ENCODE measurements at places on chromosomes 3 and 15.

GRCh38 chr3:148128136-148128535 lies 569.6 kb upstream of the AGTR1 start:
- DNase-seq = no peak

GRCh38 chr3:192514754-192515663 lies 212.3 kb downstream of the FGF12 start:
- no peak for DNase-seq

DNA sequence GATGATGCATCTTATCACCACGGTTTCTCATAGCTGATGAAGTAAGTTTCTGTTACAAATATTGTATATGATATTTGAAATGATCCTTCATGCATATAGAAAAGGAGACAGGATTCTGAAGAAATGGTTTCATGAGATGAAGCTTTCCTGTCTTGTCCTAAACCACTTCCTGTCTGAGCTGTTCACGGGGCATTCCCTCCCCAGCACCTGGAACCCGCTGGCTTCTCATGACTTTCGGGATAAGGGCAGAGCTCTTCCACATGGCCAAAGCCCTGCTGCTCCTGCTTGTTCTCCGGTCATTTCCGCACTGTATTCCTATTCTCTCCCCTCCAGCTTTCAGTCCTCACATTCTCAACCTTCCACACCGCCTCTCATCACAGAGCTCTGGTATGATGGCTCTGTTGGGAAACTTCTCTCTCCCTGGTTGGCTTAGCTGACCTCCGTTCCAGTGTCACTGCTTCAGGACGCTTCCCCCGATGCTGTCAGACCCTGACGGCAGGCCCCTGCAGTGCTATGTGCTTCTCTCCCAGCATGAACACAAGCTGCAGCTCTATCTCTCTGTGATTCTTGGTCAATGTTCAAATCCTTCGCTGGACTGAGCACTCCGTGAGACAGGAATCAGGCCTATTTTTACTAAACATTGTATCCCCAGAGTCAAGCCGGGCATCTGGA lies 86.9 kb upstream of the HERC1 start:
- no peak for DNase-seq

DNA sequence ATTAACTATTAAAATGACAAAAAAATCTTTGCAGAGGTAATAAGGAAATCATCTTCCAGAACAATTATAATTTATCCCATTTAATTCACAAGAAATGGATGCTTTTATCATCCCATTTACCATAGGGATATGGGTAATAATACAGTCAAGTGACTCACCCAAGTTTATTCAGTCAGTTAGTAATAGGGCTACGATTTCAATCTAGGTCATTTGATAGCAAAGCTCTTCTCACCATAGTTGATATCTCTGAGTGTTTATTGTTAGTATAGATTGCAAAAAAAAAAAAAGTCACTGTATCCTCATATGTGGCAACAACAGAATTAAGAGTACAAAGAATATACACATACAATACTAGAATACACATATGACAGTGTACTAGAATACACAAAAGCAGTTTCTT lies 797.1 kb downstream of the ROBO1 start:
- DNase-seq = no peak

GRCh38 chr15:73052653-73053397 lies 562 bp downstream of the NEO1 start:
- no peak for DNase-seq

GRCh38 chr3:184258926-184259325 lies 2.4 kb downstream of the CAMK2N2 start:
- DNase-seq = no peak

DNA sequence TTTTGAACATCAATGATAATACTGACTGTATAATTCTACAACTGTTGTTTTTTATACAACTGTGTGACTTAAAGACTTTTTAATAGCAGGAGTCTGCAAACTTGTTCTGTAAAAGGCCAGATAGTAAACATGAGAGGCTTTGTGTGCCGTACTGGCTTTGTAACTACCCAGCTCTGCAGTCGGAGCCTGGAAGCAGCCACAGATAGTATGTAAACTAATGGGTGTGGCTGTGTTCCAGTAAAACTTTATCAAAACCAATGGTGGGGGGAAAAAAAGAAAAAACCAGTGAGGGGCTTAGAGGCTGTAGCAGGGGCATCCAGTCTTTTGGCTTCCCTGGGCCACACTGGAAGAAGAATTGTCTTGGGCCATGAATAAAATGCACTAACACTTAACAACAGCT lies 11.9 kb downstream of the ASB7 start:
- DNase-seq = no peak

DNA sequence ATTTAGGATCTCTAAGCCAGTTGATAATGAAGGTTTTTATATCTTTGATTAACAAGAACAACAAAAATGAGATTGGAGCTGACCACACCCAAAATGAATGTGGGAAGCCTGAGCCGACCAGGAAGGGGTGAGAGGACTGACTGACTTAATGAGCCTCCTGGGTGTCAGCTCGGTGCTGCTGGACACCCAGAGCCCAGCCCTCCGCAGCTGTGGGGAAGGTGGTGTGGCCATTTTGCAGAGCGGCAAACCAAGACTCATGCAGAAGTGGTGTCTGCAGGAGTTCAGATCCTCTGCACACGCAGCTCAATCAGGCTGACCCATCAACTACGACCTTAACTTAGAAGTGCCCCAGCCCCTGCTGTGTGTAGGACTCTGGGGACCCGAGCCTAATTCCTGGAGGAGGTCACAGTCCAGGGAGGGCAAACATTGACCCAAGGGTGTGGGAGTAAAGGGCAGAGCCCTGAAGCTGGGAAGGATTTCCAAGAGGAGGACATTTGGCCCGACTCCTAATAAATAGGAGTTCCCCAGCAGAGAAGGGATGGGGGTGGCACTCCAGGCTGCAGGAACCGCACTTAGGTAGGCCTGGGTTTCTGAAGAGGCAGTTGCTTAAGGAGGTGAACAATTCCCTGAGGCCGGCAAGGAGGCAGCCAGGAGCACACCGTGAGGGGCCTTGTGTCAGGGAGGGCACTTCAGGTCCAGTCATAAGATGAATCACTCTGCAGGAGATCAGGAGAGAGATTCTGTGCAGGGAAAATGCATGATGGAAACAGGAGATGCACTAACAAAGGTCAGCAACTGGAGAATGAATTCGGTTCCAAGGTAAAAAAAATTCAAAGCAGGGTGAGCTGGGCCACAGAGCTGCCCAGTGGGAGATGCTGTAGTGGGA lies 197.1 kb upstream of the TPM1 start:
- no peak for DNase-seq

DNA sequence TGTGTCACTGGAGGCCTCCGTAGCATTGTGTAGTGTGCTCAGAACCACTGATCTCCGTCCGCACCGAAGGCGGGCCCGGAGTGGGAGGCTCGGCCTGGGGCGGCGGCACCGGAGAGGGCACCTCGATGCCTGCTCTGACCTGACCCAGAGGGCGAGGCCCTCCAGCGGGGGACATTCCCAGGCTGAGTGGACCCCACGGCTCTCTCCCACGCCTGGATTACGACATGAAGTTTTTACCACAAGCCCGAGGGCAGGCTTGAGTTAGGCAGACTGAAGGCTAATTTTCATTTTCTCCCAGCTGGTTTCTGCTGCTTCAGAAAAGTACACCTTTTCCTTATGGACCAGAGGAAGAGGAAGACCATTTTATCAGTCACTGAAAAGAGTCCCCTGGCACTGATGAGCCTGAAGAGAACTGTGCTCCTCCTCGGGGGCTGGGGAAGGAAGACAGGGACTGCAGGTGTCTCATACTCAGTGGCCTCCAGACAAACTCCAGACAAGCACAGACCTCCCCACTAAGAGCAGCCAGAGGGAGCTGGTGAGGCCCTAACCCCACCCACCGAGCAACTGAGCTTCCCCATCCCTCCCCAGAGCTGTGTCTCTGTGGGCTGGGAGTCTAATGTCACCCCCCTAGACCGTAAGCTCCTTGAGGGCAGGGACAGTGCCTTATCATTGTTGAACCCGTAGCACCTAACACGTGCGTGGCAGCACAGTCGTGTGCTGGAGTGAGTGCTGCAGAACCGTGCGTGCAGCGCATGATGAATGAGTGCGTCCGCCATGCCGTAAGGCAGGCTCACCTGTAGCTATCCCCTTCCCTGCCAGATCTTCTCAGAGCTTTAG lies 74.5 kb upstream of the BLM start:
- DNase-seq = no peak

GRCh38 chr3:112007633-112008032 lies 8.9 kb downstream of the TAGLN3 start:
- DNase-seq = no peak

DNA sequence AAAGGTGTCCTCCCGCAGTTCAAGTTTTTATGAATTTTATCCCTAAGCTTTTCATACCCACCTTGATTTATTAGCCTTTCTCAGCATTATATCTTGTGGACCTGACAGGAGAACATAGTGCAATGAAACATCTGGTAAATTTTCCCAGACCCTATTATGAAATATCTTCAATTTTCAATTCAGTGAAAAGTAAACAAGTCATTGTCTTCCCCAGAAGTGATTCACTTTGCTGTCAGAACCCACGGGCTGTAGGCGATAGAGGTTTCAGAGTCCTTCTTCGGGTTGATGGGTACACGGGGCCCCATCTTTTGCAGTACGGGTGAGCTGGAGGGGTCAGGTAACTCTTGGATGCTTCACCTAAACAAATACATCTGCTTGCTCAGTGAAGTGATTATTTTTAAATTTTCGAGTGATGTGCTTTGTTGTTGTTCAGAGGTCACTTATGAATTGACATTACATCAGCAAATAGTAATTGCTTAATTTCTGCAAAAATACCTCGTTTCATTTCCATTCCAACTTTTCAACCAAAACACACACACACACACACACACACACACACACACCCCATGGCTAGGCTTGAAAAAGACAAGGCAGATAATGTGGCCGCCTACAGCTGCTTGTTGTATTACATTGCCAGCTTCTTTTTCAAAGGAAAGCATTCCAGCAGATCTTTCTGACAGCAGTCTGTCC lies 102.9 kb downstream of the SEMA6D start:
- DNase-seq = no peak

DNA sequence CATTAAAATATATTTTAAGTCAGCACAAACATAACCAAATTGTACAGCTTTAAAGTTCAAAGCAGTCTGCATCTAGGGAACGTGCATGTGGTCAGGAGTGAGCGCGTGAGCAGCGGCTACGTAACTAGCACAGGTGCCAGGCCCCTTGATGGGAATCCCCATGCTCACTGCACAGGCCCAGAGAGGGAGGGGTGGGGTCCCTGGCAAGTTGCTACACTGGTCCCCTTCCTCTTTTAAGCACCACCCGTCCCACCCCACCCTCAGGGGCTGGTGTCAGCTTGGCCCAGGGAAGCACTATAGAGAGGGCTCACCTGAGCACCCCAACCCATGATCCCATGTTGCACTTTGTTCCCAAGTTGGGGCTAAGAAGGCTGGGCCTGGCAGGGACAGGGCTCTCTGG lies 835 bp upstream of the GMPPB start:
- DNase-seq = no peak

GRCh38 chr15:84831028-84831427 lies 13.9 kb downstream of the ALPK3 start:
- no peak for DNase-seq
